ENCODE measurements at places on chromosomes 11 and 22.

DNA sequence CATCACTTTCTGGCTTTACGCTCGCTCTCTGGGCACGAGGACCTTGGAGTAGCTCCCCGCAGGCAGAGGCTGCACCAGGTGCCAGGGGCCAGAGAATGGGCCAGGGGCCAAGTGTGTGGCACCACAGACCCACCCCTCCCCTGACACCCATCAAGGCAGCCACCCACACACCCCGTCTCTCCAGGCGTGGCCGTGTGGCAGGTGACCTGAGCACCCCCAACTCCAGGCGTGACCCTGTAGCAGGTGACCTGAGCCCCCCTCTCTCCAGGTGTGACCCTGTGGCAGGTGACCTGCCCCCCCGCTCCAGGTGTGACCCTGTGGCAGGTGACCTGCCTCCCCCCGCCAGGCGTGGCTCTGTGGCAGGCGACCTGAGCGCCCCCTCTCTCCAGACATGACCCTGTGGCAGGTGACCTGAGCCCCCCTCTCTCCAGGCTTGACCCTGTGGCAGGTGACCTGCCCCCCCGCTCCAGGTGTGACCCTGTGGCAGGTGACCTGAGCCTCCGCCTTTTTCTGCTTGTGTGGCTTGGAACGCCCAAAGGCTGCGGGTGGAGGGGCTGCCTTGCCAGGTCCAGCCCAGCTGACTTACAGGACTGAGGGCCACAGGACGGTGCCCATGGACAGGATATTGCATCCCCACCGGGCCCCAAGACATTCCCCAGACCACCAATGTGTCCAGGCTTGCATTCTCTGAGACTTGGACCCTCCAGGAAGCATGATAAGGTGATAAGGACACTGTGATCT is 667.2 kb downstream of the BRD1 start:
- DNase-seq: no peak

GRCh38 chr22:44026630-44027511 is 2.8 kb downstream of the PARVB start:
- DNase-seq: no peak

GRCh38 chr22:50569896-50570535 is 7.3 kb upstream of the SYCE3 start:
- DNase-seq: no peak

GRCh38 chr11:117610901-117611300 is 186.1 kb downstream of the DSCAML1 start:
- DNase-seq: no peak

DNA sequence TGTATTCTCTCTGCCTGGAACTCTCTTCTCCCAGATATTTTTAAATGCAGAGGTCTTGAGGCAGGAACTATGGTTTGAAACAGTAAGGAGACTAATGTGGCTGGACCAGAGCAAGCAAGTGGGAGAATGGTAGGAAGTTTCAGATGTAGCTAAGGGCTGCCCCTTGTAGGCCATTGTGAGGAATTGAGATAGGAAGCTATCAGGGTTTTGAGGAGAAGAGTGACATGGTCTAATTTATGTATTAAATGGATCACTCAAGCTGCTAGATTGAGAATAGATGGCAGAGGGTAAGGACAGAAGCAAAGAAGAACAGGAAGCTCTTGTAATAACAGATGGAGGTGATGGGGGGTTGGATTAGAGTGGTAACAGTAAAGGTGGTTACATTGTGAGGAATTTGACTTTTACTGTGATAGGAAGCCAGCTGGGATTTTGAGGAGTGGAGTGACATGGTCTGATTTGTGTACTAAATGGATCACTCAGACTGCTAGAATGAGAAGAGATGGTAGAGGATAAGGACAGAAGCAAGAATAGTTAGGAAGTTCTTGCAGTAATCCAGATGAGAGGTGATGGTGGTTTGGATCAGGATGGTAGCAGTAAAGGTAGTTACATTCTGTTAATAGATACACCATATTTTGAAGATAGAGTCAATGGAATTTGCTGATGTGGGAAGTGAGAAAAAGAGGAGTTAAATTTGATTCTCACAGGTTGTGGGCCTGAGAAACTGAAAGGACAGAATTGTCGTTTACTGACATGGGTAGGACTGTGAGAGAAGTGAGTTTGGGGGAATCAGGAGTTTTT is 63.0 kb downstream of the HIPK3 start:
- no peak for DNase-seq

GRCh38 chr11:123519055-123519796 is 89.2 kb downstream of the GRAMD1B start:
- DNase-seq: peak; percentile 23

- DNase-seq: no peak
These were observed 27.2 kb downstream of the WEE1 start for GRCh38 chr11:9600644-9601036.

DNA sequence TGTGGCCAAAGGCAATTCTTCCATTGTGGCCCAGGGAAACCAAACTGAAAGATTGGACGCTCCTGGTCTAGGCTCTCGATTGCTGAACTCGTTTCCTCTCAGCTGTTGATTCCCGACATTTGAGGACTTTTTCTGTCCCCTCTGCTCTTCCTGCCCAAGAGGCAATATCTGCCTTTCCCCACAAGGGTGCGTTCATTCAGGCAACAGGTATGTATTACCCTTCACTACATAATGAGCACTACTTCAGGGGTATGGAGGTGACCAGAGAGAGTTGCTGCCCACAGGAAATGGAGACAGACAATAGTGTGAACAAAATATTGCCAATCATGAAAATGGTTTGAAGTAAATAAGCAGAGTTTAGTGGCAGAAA is 8.2 kb downstream of the PTH start:
- DNase-seq: no peak

- no peak for DNase-seq
These were observed 17.0 kb downstream of the FADS3 start for GRCh38 chr11:61874377-61874809.

DNA sequence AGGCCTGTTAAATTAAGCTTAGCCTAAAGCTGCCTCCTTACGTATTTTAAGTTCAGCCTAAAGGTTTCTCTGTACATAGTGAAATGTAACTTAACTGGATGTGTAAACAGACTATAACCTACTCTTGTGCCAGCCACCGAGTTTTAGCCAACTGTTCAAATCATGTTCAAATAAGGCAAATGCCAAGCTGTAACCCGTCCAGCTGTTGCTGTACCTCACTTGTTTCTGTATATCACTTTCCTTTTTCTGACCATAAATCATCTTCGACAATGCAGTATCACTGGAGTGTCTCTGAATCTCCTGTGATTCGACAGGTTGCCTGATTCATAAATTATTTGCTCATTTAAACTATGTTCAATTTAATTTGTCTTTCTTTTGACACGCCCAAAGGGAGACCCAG is 4.0 kb upstream of the PLAAT5 start:
- no peak for DNase-seq

DNA sequence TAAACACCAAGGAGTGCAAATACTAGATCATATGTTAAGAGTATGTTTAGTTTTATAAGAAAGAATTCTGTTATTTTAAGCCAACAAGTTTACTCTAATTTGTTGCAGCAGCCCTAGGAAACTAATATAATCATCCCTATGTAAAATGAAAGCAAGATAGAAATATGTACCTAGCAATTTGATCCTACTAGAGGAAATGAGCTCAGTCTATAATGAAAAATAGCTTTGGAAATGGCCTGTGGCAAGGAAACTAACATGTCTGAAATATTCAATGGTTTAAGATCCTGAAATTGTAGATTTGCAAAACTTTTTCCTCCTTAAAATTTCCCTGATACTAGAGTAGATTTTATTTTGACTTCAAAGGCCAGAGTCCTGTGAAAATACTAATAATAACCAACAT is 112.7 kb upstream of the SLC5A12 start:
- DNase-seq: no peak

- no peak for DNase-seq
These were observed 89.3 kb upstream of the ASPHD2 start for GRCh38 chr22:26339755-26340154.

- DNase-seq: no peak
These were observed 61.3 kb upstream of the CREB3L1 start for GRCh38 chr11:46216019-46216764.

DNA sequence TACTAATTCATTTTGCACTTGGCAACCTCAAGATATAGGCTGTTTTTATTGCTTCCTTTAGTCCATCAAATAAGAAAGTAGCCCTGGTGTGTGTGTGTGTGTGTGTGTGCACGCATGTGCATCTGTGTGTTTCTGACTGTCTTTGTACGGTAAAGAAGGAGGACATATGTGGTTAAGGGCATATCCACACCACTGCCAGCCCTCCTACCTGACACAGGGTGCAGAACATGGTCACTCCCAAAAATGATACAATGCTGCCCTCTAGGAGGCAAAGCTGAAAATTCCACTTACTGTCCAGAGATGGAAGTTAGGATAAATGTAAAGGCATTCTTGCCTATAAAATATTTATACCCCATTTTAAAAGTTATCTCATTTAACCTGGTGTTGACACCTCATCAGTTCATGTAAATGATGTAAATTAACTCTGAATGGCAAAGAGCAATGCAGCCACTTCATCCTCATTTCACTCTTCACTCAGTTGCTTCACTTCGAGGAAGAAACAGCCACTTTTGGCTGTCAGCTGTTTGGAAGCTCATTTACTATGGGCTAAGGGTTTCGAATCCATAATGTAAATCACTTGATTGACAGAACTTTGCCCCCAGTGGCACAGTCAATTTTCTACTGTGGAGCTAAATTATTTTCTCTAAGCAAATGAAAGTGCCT is 83.1 kb upstream of the MTNR1B start:
- peak; percentile 2 for DNase-seq

DNA sequence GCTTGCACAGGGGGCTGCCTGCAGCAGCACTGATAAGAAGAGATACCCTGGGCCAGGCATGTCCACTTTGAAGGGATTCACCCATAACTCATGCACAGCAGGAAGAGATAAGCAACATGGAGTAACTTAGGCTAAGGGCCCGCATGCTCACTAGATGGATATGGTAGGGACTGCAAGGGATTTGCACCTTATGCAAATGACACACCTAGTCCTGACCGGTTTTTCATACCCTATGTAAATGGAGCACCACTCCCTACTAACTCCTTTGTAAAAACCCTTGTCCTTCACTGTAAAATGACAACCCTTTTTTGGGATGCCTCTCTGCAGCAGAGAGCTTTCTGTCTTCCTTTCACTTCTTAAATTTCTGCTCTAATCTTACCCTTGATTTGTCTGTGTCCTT is 658.9 kb upstream of the CCDC179 start:
- no peak for DNase-seq

GRCh38 chr11:93084727-93085505 is 112.9 kb downstream of the SLC36A4 start:
- DNase-seq: no peak

- DNase-seq: no peak
These were observed 11.5 kb downstream of the STARD10 start for GRCh38 chr11:72782081-72782920.

DNA sequence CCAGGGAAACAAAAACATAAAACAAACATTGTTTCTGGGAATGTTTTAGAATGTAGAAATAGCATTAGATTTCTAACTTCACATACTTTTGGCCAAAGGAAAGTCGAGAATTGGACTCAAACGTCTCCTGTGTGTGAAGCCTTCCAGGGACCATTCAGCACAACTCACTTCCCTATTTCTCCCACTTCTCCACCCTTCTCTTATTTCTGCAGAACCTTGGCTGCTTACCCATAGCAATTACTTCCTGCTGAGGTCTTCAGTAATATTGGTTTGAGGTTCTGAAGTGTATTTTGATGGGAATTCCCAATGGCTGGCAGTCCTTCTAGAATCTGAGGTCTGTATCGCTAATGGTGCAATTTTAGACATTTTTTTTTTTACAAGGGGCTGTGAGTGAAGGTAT is 158.3 kb upstream of the SNX19 start:
- DNase-seq: no peak

DNA sequence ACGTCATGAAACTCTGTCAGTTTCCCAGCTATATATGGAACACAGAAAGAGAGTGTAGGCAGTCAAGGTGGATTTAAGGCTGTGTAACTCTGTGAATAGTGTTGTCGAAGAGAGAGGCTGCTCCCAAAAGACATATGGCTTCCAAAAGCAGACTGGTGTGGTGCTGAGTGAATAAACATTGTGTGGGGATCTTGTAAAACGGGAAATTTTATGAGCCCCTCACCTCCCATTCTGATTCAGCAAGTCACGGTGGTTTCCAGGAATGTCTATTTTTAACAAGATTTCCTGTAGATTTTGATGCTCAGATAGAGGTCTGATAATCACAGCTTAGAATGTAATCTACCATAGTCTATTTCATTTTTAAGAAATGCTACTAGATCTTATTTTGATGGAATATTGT is 67.9 kb downstream of the SESN3 start:
- DNase-seq: no peak

- no peak for DNase-seq
These were observed 10.4 kb downstream of the ATXN10 start for GRCh38 chr22:45682064-45682463.

- no peak for DNase-seq
These were observed 171.8 kb downstream of the IGLL1 start for GRCh38 chr22:23408321-23408720.

DNA sequence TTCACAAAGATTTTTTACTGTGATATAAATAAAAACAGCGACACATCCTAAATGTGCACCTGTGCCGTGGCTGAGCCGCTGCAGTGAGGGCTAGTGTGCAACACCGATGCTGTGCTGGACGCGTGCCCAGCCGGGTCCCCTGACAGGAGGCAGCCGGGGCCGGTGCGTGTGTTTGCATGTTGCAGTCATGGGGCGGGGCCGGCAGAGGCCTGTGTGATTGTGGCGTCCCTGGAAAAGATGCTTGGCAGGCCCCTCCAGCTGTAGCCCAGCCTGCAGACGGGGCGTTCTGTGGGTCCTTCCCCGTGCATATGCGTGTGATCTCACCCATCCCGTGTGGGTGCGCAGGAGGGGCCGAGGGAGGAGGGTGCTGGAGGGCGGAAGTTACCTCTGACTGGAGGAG is 30.6 kb downstream of the MUC6 start:
- DNase-seq: peak; percentile 81

GRCh38 chr11:26792941-26793340 is 71.1 kb upstream of the SLC5A12 start:
- DNase-seq: no peak

DNA sequence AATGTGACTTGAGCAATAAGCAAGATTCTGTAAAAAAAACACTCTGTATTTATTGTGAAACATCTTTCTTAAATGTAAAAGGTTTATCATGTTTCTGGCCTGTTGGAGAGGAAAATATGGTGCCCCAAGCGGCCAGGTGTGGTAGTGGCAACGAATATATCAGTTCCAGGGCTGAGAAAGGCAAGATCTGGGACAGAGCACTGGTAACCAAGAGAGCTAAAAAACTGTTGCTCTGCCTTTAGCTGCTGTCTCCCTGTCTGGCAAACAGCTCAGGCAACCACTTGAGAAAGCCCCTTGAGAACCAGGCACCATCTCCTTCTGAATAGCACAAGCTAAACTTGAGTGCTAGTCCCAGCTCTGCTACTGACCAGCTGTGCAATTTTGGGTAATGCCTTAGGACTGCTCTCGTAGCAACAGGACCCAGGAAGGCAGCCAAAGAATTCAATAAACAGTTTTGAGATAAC is 129.9 kb downstream of the KCNC1 start:
- no peak for DNase-seq

- DNase-seq: no peak
These were observed 1120.9 kb upstream of the CCDC90B start for GRCh38 chr11:84407091-84407490.

Data from NCI-H2227 treated with DMSO at 0.1 percent for 48 hours (cell line).